ENCODE measurements at places on chromosomes 2 and 18. TPM values are rescaled to one million over a fixed set of nuclear protein-coding genes. Genes with fewer than 3 reads are reported as not detected.

GRCh38 chr2:240981280-240981679, 17.1 kb upstream of the SNED1 start:
- no peak overlapping the region for H3K27ac ChIP-seq
- H3K36me3 ChIP-seq = no peaks in the 10 kb centered on the region
- H3K27me3 ChIP-seq = no peaks in the 10 kb centered on the region
- H3K4me1 ChIP-seq = peaks cover 2% of the 10 kb centered on the region
- H3K4me3 ChIP-seq = no peak overlapping the region

- no peaks in the 10 kb centered on the region for H3K36me3 ChIP-seq
- H3K4me1 ChIP-seq = no peaks in the 10 kb centered on the region
- no peak overlapping the region for H3K27ac ChIP-seq
- H3K27me3 ChIP-seq = no peaks in the 10 kb centered on the region
- no peak overlapping the region for H3K4me3 ChIP-seq
Measured at GRCh38 chr2:88659538-88659915, 31.9 kb upstream of the RPIA start.

DSEL gene
- 0.10 TPM for total RNA-seq

DNA sequence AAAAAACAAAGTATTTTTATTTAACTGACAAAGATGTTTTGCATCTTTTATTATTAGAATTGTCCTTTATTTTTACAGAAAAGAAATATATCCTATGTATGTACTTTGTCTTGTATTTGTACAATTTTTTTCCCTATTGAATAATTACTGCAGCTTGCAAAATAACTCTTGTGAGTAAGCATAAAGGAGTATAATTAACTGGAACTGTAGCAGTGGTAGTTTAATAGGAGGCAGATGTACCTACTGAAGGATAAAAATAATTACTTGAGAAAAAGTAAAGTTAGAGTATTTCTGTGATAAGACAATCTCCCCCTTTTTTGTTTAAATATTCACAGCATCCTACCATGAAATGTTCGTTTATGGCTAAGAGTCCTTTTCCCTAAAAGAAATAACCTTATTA, 34.7 kb downstream of the EHBP1 start:
- no peak for DNase-seq
- H3K27me3 ChIP-seq = no peaks in the 10 kb centered on the region
- H3K36me3 ChIP-seq = no peaks in the 10 kb centered on the region
- no peak overlapping the region for H3K4me3 ChIP-seq
- H3K27ac ChIP-seq = no peak overlapping the region

All from activated naive CD4-positive, alpha-beta T cell treated with anti-CD3 and anti-CD28 coated beads for 36 hours (primary cell).